ENCODE measurements at places on chromosomes 4 and X. TPM values are rescaled to one million over a fixed set of nuclear protein-coding genes. Genes with fewer than 3 reads are reported as not detected.

- DNase-seq = no peak
Observed at GRCh38 chrX:96798982-96799381, 84.7 kb upstream of the RPA4 start.

DNA sequence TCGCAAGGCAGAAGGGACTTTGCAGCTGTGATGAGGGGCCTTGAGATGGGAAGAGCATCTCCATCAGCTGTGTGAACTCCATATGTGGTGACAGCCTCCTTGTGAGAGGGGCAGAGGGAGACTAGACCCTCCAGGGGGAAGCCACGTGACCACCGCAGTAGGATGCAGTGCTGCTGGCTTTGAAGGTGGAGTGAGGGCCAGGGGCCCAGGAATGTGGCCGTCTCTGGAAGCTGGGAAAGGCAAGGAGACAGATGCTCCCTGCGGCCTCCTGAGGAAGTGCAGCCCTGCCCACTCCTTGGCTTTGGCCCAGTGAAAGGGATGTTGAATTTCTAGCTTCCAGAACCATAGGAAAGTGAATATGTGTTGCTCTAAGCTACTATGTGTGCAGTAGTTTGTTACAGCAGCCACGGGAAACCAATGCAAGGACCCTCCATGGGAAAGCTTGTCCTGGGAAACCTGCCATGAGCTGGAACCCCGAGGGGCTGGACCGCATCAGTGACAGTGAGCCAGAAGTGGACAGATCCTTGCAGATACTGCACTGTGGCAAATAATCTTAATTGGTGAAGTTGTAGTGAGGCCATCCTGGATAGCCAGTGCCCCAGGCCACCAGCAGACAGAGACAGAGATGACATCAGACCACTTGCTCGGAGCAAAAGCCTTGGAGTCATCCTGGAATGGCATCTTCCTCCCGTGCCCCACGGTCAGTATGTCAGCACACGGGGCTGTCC, 35.4 kb upstream of the SORCS2 start:
- DNase-seq = peak; percentile 25

DNA sequence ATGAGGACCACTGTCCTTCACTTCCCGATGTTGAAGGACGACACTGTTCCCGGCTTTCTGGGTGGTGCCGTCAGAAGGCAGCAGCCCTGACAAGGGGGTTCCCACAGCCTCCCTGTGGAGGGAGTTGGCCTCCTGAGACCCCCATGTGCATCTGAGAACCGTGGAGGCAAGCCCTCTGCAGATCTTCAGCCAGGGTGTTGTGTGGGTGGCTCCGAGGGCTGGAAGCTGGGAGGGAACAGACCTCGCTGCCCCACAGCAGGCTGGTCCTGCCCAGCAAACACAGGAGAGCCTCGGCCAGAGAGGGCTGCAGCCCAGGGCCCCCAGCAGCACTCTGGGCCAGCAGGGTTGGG, 16.2 kb downstream of the DGKQ start:
- no peak for DNase-seq

Gene SLC39A8
- total RNA-seq = 14.1 TPM

GRCh38 chr4:75555294-75556164, at the start of gene ODAPH:
Gene ODAPH (plus strand): TSS chr4:75556066. CDS start chr4:75556083, 17 bp downstream.
- peak; percentile 22 for DNase-seq

DNA sequence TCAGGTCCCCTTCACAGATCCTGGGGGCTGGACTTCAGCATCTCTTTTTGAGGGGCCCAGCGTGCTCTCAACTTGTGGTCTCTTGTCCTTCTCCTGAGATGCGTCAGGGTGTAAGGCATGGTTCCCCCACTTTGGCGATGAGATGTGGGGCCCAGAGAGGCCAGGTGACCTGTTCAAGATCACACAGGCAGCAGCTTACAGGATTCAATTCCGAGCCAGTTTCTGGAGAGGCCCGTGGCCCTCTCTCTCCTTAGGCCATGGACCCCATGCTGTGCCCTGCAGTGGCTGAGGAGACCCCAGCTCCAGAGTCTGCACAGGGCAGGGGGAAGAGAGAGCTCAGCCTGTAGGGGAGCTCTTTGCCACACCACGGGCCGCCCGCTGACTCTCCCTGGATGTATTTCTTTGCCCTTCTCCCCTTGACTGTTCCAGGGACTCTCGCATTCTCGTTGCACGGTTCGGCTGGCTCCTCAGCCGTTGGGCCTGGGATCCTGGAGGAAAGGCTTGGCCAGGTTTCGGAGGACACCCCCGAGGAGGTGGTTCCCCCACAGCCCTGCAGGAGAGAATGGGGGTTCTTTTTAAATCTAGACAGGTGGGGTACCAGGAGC, 18.6 kb downstream of the NSG1 start:
- DNase-seq = no peak

- DNase-seq = no peak
Observed at GRCh38 chr4:168551945-168552695, 55.3 kb downstream of the PALLD start.

GRCh38 chr4:137226900-137227299, 305.4 kb downstream of the PCDH18 start:
- no peak for DNase-seq
